ENCODE measurements at places on chromosomes 3 and 15.

DNA sequence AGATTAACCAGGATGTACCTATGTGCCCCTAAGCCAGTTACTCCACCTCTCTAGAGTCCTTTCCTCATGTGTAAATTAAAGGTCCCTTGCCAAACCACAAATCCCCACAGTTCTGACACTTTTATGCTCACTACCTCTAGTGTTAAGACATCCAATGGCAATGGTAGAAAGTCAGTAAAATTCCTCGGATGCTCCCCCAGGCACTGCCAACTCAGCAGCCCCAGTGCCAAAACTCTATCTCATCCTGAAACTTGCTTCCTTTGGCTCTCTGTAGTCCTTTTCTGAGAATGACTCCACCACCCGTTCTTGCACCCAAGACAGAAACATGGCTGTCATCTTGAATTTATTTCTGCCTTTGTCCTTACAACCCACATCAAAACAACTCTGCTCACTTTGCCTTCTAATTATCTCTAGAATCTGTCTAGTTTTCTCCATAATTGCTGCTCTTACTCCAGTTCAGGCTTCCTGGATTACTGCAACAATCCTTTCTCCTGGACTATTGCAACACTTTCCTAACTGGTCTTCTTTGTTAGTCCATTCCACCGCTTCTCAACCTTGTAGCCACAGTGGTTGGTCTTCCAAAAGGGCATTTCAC lies 41.6 kb downstream of the MB21D2 start:
- no peak for DNase-seq

GRCh38 chr3:139679220-139679775 lies 1.5 kb upstream of the NMNAT3 start:
- DNase-seq: no peak

- DNase-seq: no peak
These were observed 69.2 kb downstream of the DAPK2 start for GRCh38 chr15:63977119-63977518.

DNA sequence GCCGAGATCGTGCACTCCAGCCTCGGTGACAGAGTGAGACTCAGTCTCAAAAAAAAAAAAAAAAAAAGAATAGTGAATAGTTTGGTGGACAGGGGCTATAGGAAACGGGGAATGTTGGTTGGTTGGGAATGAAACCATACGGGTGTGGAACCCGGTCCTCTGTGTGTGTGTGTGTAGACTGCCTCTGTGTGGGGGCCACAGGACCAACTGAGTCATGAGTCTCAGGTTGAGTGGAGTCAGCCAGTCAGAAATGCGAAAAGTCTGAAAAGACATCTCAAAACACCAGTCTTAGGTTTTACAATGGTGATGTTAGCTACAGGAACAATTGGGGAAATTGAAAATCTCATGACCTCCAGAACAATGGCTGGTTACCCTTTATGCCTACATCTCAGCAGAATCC lies 44.5 kb downstream of the ZDHHC19 start:
- DNase-seq: no peak

DNA sequence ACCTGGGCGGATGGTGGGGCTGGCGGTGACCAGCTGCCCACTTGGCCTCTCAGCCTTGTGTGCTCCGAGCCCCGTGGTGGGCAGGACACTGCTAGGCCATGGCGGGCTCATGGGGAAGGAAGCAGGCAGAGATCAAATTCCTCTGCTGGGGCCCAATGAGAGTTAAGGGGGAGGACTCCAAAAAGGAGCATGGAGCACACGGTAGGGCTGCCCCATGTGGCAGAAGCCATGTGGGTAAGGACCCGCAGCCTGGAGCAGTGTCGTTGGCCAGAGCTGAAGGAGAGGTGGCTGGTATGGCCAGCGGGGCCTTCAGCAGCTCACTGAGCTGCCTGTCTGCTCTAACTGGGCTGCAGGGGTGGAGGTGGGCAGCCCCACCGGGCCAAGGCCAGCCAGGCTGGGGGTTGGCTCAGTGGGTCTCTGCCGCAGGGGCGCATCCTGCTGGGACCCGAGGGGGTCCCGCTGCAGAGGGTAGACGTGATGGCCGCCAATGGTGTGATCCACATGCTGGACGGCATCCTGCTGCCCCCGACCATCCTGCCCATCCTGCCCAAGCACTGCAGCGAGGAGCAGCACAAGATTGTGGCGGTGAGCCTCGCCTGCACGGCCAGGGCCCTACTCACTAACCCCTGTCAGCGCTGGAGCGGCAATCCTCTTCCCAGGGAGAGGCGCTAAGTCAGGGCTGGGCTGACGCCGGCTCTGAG lies 11.3 kb downstream of the STAB1 start:
- no peak for DNase-seq

DNA sequence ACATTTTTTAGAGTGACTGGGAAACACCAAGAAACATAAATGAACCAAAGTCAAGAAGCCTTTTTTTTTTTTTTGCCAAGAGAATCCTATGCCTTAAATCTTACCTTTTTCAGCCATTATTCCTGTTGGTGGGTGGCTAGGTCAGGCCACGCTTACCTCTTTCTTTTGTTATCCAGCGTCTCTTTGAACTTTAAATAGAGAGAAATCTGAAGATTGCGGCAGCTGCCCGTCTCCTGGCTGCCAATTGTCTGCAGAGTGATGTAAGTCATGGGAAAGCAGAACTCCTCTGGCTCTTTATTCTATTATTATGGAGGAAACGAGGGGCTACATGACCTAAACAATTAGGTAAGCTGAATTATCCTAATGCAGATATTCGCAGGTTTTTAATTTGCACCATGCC lies at the start of gene STRIT1:
STRIT1 (minus strand) TSS at position 168 of the 400 bp plus-strand sequence.
- DNase-seq: no peak

DNA sequence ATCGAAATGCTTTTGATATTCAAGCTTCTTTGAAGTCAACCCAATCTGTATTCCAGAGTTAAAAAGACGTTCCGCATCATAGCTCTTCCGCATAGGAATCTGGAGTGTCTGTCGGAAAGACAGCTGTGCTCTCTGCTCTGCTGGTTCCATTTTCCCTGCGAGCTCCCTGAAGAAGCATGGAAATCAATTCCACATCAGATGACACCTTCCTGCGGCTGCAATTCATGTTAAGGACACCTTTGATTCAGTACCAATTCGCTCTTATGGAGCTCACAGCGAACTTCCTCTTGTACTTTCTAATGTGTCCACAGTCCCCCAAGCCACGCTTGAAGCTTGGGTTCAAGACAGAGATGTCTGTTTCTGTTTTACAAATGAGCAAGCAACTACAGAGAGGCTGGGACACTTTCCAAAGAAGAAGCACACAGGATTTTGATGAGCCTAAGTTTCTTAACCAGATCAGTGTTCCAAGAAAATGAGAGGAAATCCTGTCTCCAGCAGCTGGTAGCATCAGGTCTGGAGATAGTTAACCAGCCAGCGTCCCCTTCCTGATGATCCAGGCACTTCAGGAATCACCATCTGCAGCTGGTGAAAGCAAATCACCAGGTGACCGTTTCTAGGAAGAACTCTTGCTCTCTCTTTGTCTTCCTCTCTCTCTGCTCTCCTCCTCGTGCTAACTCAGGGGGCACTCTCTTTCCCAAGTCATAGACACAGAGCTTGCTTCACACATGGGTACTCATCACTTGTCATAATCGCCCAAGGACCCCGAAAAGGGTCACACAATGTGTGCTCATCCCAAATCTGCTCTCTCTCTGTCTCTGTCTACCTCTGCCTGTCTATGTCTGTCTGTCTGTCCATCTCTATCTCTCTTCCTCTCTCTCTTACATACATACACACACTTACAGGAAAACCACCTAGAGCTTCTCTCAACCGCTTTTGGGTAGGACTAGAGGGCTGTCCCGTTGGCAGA lies 281.8 kb downstream of the FAM43A start:
- DNase-seq: no peak

GRCh38 chr3:106183762-106184391 lies 315.1 kb upstream of the CBLB start:
- no peak for DNase-seq

GRCh38 chr3:17894434-17895060 lies 152.1 kb upstream of the TBC1D5 start:
- DNase-seq: peak; percentile 48

Measured in HT-29 (cell line).